RCC 7860 (cell line): ENCODE measurements at places on chromosomes 5 and 9.
A peak's percentile ranks its signal among the peaks of the same experiment; 100 is the strongest.

- no peak for DNase-seq
Observed at GRCh38 chr5:133400831-133401351, 211.4 kb downstream of the FSTL4 start.

- peak; percentile 98 for DNase-seq
Observed at GRCh38 chr9:130860458-130861316, 25.6 kb downstream of the ABL1 start.

DNA sequence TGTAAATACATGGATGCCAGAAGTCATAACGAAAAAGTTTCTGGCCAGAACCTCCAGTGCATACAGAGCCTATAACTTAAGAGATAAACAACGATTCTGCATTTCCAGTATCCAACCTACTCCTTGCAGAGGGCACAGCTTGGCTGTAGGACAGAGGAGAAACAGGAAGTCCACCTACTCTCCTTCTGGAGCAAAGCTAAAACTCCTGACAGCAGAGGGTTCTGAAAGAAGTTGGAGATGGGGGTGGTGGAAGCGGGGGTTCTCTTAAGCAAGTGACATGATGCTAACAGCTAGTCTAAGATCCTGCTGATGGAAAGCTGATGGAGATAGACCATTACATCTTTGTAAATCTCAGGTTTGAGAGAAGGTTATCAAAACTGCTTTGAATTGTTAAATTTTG is 35.5 kb upstream of the CTNNAL1 start:
- no peak for DNase-seq

GRCh38 chr5:185095-186070 is 5.9 kb upstream of the LRRC14B start:
- DNase-seq = no peak

- DNase-seq = no peak
Observed at GRCh38 chr9:129785866-129786265, 17.1 kb upstream of the TOR1B start.

DNA sequence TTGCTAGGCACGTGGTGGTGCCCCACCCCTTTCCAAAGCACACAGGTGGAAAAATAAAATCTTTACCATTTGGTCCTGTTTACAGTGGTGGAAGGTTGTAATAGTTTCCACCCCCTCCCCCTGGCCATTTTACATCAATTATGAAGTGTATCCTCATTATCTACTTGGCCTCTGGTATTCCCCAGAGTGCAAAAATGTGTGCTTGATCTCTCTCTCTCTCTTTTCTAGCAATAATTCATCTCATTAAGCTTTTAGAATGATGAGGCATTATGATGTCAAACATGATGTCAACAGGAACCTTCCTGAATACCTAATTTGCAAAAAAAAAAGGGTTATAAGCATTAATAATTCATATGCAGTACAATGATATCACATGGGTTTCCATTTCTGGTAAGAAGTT is 3.1 kb downstream of the PDE8B start:
- DNase-seq = no peak

DNA sequence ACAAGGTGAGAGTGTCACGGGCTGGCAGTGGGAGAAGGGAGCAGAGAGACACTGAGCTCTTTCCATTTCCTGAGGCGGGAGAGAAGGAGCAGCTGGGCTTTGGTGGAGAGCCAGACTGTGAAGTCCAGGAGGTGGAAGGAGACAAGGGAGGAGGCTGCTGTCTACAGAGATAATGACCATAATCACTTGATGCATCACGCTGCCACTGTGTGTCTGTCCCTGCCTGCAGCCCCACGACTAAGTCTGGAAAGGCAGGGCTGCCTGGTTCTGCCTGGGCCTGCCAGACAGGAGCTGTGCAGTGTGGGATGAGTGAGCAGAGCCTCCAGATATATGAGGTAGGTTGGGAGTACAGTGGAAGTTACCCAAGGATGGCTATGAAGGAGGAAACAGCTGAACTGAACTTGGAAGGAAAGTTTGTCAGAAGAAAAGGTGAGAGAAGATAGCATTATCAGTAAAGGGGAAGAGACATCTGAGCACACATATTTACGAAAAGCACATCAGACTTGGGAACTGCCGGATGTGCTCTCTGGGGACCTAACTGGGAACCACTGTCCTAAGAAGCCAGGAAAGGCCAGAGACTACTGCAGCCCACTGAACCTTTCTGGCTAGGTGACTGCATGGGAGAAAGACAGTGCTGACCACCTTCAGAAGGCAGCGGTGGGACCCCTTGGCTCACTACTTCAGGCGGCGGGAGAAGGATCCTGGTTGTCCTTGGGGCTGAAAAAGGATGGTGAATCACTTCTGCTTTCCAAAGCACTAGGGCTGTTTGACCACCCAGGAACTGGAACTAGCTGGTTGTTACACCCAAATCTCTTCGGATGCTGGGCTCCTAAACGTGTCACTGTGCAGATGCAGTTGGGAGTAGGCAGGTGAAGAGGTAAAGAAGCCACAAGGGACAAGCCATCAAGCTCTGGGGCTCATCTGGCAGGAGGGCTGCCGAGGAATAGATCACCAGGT is 12.8 kb upstream of the DDX41 start:
- DNase-seq = no peak

- DNase-seq = no peak
Observed at GRCh38 chr5:56313004-56313531, 79.9 kb upstream of the ANKRD55 start.

GRCh38 chr5:145130996-145131395 is 704.1 kb downstream of the PRELID2 start:
- no peak for DNase-seq

- DNase-seq = no peak
Observed at GRCh38 chr9:124000161-124000783, 11.3 kb upstream of the LHX2 start.
